ENCODE measurements at places on chromosomes 5 and 9. TPM values are rescaled to one million over a fixed set of nuclear protein-coding genes. Genes with fewer than 3 reads are reported as not detected.

FAM153A gene
- 0.12 TPM for total RNA-seq

- DNase-seq = no peak
Observed at GRCh38 chr5:73693573-73694061, 67.6 kb downstream of the ARHGEF28 start.

- no peak for DNase-seq
Observed at GRCh38 chr5:34597034-34598027, 58.8 kb upstream of the RAI14 start.

- no peak for DNase-seq
Observed at GRCh38 chr9:121888438-121888775, 204.7 kb downstream of the TTLL11 start.

SLC34A1 gene
- total RNA-seq = not detected

STPG3 gene
- total RNA-seq = not detected

GRCh38 chr5:135376961-135377624 lies 21.9 kb downstream of the MACROH2A1 start:
- DNase-seq = no peak

DMRTA1 gene
- 0.14 TPM for total RNA-seq
